ENCODE measurements at places on chromosomes 3 and 15.

DNA sequence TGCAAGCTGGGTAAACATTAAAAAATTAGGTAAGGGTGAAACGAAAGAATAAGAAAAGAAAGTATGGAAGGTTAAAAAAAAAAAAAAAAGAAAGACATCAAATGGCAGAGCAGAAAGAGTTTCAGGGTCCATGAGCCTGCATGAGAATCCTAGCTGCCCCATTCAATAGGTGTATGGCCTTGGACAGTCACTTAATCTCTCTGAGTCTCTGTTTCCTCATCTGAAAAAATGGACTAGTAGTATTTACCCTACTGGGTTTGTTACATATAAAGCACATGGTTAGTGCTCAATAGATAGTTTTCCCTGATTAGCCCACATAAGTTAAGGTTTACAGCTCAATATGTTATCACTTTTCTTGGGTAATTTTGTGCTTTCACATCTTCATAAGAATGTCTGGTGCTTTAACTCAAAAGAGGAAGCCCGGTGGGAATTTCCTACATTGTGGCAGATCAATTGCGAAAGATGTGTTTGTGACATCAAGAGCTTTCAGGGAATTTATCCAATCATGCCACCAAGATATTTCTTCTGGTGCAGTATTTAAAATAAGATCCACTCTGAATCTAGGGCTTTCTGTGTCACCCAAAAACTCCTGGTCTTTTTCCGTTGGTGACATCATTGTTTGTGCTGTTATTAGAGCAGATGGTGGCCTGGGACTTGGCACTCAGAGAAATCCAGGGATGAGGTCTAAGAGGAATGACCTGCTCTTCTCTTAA lies 57.2 kb upstream of the UBE2E1 start:
- no peak for DNase-seq

- no peak for DNase-seq
Observed at GRCh38 chr15:50246631-50247030, 18.9 kb downstream of the HDC start.

DNA sequence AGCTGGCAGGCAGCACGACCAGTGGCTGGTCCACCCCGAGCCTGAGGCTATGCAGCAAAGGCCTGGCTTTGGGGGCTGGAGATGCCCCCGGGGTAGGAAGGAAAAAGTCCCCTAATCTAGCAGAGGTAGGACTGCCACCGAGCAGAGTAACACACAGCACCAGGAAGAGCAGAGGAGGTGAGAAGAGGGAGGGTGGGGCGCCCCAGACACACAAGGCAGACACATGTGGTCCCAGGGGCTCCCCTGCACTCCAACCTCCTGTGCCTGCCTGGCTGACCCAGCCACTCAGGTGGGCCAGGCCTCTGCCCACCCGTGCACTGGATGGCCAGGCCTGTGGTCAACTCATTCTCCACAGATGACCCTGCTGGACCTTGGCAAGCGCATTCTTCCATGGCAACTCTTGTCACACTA lies 112.4 kb downstream of the ADCY5 start:
- DNase-seq, result no peak

GRCh38 chr3:173529062-173529711 lies 131.6 kb downstream of the NLGN1 start:
- DNase-seq, result no peak

DNA sequence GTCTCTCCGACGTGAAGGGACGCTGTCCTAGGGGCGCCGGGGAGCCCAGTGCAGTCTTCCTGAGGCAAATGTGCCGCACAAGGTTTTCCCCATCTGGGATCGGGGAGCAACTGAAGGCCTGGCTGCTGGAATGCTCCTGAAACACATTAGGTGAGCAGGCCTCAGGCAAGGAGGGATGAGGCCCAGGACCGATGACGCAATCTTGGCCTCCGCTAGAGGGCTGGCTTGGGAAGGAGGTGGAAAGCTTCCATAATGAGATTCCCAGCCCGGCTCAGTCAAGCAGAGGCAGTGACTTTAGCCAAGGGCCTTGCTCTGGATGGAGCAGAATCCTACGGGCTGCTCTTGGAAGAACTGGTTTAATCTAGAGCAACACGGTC lies 50.8 kb downstream of the CPN2 start:
- DNase-seq, result no peak

DNA sequence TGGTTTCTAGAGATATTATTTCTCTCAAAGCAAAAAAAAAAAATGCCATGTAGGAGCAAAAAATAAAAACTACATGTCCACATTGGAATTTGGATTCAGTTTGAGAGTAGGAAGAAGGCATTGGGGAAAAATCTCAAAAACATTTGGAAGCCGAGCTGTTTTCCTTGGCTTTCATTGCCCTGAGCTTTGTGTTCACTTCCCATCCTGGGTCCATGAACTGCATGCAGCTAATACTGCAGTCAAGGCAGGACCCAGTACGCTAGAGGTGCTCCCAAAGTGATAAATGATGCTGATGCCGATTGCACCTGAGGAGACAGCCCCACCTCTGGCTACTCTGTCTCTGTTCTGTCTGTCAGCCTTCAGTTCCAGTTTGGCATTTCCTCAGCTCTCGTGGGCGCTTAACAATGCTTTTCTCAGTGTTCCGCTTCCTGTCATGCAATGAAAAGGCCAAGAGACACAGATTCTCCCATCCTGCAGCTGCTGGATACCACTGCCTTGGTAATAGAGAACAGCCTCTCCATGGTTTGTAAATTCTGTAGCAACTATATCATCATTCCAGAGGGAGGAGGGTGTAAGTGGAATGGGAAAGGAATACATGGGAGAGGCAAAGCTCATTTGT lies 181.8 kb downstream of the RYR3 start:
- no peak for DNase-seq

- DNase-seq, result no peak
Observed at GRCh38 chr15:25890529-25890928, 27.4 kb upstream of the ATP10A start.
